ENCODE measurements at places on chromosomes 2 and 18.

DNA sequence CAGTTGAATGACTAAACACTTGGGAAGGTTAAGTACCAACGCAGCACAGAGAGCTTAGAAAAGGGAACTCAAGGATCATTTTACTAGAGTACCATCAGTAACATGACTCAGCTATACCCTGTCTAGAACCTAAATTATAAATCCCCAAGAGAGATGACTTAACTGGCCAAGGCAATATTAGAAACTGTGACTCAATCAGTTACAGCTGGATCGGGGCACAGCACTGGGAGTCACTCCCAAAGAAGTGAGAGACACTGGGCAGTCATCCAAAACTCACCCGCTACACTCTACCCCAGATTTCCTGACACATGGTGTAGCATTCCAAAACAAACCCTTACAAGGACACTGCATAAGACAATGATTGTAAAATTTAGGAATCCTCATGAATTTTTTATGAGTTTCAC is 17.7 kb downstream of the IWS1 start:
- peak; percentile 69 for DNase-seq

DNA sequence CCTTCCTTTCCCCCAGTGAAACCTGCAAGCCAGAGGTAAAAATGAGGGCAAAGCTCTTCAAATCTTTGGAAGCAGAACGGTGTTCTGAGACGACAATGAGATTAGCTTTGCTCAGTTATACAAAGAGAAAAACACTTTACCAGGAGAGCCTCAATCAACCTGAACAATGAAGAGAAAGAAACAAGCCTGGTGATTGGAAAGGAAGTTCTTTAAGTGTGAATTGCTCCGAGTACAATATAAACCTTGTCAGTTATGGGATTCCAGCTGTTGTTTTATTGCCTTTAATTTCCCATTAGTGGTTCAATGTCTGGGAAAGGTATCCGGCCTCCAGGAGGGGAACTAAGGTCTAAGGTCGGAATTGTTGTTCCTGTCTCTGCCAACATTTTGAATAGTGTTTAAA is 901.6 kb downstream of the EPHA4 start:
- DNase-seq: peak; percentile 61

DNA sequence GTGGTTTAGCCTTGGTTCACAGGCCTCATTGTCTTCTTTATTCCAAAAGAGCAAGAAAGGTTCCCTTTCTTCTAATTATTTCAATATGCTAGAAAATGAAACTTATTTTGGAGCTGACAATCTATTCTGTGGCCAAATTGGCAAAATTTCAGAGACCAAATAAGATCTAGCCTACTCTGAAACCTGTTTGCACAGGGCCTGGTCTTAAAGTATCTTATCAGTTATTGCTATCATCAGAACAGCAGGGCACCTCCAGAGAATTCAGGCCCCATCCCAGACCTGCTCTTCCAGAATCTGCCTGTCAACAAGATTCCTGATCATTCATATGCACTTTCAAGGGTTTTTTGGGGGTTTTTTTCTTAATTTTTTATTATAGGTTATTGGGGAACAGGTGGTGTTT is 198.7 kb downstream of the ANAPC1 start:
- DNase-seq: no peak

DNA sequence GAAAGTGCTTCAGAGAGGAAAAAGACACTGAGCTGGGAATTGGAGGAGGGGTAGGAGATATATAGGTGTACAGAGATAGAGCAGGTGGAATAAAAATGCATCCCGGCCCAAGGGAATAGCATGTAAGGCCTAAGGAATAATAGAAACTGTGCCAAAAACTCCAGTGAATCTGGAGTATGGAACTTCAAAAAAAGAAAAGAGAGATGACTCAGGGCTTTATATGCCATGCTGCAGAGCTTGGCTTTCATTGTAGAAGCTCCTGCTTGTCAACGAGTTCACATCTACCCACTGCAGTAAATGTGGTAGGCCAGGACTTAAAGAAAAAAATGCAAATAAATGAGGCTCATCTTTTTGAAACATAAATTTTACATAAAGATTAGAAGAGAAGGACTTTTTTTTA is 131.8 kb downstream of the MREG start:
- no peak for DNase-seq

- DNase-seq: no peak
Observed at GRCh38 chr2:215876937-215877238, 136.5 kb downstream of the MREG start.

- no peak for DNase-seq
Observed at GRCh38 chr2:9166579-9167377, 39.8 kb upstream of the ASAP2 start.

- DNase-seq: peak; percentile 31
Observed at GRCh38 chr2:101697124-101698013, at the start of gene MAP4K4. Gene MAP4K4, plus strand, starts transcription at chr2:101697707. Its CDS starts 374 bp downstream, at chr2:101698081.

DNA sequence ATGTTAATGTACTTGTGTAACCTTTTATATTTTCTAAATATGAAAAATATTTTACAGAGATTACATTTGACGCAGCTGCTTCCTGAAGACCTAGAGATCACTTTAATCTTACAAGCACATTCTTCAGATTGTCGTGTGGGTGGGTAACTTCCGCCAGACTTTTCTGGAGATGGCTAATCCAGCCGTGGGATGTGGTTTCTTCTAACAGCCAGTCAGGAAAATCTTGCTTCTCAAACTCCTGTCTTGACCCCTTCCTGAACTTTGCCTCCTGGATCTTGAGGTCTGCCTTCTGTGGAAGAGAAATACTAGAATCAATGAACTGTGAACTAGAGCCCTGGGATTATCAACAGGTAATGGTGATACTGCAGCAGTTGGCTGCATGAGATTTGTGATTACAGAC is 401.6 kb upstream of the TNP1 start:
- DNase-seq: no peak

Data from NCI-H2029 (cell line).